ENCODE measurements at places on chromosomes 12 and 14.

DNA sequence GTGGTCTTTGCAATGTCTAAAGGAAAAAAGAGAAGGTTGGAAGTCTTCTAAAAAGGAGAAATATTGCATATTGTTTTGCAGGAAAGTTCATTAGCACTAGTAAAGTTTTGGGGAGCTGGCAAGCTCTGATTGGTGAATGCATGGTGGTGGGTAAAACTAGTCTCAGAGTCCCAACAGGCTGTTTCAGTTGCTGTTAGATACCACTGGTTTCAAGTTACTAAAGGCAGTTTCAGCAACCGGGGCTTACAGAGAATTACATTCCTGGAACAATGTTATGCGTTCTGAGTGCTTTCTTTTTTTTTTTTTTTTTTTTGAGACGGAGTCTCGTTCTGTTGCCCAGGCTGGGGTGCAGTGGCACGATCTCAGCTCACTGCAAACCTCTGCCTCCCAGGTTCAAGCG is 208.2 kb downstream of the EPS8 start:
- DNase-seq = no peak

GRCh38 chr12:120081641-120082040 is 34.9 kb downstream of the RAB35 start:
- no peak for DNase-seq

GRCh38 chr12:2646341-2646740 is 148.4 kb upstream of the FKBP4 start:
- no peak for DNase-seq

GRCh38 chr12:115223322-115223721 is 539.3 kb upstream of the TBX3 start:
- no peak for DNase-seq

DNA sequence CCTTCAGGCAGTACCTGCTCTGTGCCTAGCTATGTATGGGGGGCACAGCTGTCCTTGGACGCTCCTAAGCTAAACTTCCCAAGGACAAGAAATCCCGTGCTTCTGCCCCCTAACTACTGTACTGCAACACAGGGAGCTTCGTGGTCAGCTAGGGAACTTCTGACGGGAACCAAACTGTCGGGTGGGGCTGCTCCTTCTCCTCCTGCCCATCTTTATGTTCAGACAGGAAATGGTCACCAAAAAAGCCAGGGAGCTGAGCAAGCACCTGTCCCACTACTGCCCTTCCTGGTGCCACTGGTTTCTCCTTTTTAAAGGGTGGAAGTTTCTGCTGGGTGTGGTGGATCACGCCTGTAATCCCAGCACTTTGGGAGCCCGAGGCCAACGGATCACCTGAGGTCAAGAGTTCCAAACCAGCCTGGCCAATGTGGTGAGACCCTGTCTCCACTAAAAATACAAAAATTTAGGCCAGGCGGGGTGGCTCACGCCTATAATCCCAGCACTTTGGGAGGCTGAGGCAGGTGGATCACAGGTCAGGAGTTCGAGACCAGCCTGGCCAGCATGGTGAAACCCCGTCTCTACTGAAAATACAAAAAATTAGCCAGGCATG is 26.6 kb downstream of the PXN start:
- DNase-seq = no peak

- no peak for DNase-seq
Observed at GRCh38 chr12:8629486-8630033, 16.9 kb upstream of the AICDA start.

DNA sequence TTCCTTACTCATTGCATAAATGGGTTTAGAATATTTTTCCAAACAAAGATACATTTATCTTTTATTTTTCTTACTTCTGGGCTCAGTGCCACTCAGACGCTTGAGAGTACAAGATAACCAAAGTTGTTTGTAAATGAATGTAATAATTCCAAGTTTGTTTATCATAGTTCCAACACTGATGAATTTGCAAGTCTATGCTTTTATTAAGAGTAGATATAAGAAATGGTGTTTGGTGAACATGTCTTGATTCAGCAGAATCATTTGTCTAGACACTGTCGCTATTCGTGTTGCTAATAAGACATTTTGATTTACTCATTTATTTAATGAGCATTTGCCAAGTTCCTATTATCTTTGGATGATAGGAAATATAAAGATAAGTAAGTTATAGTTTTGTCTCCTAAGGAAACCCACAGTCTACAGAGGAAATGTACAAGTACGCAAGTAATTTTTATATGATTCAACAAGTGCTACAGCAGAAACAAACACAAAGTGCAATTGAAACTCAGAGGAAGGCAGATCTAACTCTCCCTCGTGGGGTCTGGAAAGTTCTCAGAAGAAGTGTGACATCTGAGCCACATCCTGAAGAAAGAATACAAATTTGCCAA is 132.8 kb upstream of the FSCB start:
- DNase-seq = no peak

GRCh38 chr14:58401587-58401986 is 5.9 kb downstream of the TOMM20L start:
- DNase-seq = no peak

- no peak for DNase-seq
Observed at GRCh38 chr12:109443794-109444193, 33.3 kb downstream of the KCTD10 start.

- no peak for DNase-seq
Observed at GRCh38 chr14:89634037-89634436, 217.0 kb upstream of the FOXN3 start.

DNA sequence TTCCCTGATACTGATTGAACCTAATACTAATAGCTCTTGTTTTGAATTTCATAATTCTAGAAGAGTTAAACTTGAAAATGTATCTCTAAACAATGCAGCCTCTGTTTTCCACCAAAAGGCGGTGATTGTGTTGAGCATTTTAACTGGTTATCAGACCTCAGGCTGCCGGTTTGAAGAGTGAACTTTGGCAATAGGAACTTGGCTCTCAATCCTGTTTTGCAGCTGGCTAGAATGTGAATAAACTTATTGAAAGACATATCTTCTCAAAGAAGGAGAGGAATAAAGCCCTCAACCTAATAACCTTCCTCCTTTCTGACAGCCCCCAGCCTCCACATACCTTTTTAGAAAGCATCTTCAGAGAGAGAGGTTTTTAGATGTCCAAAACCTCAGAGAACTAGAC is 105.4 kb downstream of the SRGAP1 start:
- no peak for DNase-seq

- no peak for DNase-seq
Observed at GRCh38 chr12:1369460-1369859, 224.9 kb downstream of the FBXL14 start.

GRCh38 chr12:52527121-52527800 is 7.1 kb upstream of the KRT5 start:
- DNase-seq = no peak

DNA sequence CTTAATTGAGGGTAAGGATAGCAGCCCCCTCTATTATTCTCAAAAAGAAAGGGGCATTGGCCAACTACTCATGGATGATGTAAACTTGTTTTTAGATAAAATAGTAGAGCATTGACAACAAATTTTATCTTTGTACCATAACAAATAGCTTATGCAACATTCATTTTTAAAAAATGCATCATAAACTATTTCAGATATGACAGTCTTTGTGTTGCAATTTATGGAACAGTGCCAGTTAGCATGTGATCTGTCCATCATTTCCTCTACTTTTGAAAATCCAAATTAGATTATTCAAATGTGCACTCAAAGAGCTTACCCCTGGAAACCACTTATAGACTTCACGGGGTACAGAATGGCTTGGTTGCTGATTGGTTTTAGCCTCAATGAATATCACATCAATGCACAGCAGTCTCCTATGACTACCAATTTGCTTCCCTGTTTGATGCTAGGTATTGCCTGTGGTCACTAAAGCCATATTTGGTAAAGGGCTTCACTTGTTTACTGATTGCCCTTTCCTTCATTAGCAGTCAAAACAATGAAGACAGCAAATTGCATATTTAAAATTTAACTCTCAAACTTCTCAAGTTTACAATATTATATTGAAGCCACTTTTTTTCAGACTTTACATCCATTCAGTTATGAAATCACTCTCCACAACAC is 274.9 kb upstream of the MGAT4C start:
- no peak for DNase-seq

DNA sequence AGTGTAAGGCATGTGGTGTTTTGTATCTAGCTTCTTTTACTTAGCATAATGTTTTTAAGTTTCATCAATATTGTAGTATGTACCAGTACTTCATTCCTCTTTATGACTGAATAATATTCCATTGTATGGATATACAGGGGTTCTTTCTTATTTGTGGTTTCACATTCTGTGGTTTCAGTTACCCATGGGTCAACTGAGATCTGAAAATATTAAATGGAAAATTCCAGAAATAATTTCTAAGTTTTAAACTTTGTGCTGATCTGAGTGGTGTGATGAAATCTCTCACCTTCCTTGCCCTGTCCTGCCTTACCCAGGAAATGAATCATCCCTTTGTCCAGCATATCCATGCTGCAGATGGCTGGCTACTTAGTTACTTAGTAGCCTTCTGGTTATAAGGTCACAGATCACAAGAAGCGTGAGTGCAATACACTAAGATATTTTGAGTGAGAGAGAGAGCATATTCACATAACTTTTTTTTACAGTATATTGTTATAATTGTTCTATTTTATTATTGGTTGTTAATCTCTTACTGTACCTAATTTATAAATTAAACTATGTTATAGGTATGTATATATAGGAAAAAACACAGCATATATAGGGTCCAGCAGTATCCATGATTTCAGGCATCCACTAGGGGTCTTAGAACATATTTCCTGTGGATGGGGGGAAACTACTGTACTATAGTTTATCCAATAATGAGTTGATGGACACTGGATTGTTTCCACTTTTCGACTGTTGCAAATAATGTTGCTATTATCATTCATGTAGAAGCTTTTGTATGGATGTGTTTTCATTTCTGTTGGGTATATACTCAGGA is 59.6 kb upstream of the LRTM2 start:
- no peak for DNase-seq

DNA sequence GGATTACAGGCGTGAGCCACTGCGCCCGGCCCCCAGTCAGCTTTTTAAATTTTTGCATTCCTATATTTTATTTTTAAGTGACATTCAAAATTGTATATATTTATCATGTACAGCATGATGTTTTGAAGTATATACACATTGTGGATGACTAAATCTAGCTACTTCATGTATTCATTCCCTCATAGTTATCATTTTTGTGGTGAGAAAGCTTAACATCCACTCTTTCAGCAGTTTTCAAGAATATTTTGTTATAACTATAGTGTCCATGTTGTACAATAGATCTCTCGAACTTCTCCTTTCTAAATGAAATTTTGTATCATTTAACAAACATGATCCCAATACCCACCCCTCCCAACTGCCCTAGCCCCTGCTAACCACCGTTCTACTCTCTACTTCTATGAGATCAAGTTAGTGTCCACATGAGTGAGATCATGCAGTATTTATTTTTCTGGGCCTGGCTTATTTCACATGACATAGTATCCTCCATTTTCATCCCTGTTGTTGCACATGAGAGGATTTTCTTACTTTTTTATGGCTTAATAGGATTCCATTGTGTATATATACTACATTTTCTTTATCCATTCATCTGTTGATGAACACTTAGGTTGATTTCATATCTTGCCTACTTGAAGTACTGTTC is 8.8 kb upstream of the HEBP1 start:
- DNase-seq = no peak

DNA sequence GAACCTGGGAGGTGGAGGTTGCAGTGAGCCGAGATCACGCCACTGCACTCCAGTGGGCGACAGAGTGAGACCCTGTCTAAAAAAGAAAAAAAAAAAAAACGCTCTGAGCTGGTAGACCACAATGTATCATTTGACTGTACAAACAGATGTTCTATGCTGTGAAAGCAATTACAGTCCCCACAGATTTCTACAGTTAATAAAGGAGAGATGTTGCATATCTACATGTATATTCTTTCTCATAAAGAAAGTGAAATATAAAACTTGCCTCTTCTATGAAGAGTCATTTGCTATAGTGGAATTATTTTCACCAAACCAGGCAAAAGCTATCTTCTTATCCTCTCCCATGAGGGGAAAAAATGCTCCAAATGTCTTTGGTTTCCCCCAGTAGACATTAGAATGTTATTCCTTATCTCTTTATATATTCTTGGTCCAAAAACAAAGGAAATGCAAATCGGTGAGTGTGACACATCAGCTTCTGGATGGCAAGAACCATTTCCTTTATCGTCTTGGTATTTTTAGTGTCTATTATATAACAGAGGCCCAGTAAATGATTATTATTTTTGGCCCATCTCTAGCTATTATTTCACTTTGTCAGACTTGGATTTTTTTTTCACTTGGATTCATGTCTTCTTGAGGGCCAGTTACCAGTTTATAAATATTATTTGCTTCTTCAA is 230.4 kb downstream of the SSPN start:
- DNase-seq = no peak
